ENCODE measurements at places on chromosomes 2 and 18.

DNA sequence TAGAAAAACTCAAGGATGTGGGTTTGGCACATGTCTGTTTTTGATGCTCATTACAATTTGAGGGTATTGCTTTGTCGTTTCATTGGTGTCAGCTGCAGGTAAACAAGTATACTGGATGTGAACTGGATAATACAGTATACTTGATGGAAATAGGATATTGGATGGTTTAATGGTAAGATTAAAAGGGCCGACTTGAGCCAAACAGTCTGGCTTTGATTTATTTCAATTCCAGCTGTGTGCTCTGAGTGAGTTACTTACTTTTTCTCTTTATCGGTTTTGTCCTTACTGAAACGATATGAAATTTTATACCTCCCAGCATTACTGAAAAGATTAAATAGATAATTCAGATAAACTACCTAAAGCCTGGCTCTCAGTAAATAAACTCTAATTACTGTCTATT lies 227.6 kb downstream of the ASXL3 start:
- no peak for DNase-seq

DNA sequence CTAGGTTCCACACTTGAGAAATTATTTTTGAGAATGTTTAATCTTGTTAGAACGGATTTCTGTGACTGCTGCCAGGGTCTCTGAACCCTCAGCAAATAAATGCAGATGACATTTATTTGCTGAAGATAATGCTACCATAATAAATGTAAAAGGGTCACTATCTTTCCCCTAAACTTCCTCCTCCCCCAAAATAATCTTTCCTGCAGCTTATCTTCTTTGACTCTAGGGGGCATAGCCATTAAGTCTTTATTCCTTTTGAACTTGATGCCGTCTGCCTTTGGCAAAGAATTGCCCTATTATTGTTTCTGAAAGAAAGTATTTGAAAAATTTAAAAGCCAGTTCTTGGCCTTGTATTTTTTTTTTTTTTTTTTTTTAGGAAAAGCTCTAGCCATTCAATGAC lies 63.6 kb upstream of the ACSL3 start:
- DNase-seq = no peak

GRCh38 chr2:235709969-235710879 lies 216.4 kb downstream of the AGAP1 start:
- DNase-seq = no peak

- no peak for DNase-seq
Observed at GRCh38 chr2:64568836-64569235, 44.7 kb downstream of the AFTPH start.

GRCh38 chr2:322326-322725 lies 34.4 kb upstream of the ALKAL2 start:
- DNase-seq = no peak
